ENCODE measurements at places on chromosomes 2 and 18.

- DNase-seq: no peak
These were observed 356.6 kb upstream of the SALL3 start for GRCh38 chr18:78622907-78623541.

- DNase-seq: no peak
These were observed 7.8 kb upstream of the RAB12 start for GRCh38 chr18:8601277-8602032.

- DNase-seq: no peak
These were observed 19.2 kb upstream of the PKDCC start for GRCh38 chr2:42028571-42029148.

DNA sequence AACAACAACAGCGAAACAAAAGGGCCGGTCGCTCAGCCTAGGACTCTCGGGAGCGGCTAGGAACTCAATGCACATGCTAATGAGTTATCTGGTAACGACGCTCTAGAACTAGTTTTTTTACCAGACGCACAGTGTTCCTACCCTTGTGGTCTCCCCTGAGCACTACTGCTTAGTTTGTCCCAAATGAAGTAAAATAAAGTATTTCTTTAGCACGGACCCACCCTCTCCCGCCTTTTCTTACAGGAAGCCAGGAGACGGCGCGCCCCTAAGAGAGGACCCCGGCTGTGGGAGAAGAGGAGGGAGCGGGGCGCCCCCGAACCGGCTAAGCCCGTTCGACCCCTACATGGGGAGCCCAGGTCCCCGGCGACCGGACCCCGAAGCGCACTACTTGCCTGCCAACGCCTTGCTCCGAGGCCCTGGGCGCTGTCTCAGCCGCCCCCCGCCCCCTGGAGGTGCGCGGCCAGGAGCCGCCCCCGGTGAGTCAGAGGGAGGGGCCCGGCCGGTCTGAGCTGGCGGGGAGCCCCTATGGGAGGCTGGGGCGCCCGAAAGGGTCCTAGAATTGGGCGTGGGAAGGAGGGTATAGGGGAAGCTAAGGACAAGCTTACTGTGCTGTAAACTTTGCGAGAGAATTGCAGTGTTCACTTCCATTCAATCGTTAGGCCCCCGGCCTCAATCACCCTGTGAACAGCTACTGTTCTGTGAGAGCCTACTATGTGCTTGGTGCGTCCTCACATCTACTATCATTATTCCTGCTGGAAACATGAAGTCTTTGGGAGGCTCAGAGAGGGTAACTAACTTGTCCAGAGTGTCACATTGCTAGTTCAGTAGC, 3.6 kb upstream of the CAPG start:
- DNase-seq: no peak

DNA sequence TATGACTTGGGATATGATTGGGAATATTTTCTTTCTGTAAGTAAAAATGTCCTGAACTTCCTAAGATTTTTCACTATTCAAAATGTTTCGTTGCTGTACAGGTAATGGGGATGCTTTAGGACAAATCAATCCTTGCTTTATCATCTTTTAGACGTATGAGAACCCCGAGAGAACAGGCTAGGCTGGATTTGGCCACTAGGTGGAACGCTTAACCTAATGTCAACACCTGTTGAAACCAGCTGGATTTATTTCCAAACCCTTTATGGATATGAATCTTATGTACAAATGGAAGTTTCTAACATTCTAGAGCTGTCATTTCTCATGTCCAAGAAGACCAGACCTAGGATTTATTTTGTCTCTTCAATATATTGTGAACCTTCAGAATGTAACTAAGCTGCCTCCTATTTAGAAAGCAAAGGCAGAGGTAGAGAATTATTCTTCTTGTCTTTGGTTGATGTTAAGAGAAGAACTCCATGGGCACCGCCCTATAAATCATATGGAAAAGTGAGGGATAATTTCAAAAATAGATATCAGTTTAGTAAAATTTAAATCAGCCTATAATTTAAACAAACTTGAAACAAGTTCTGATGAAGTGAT, 96.7 kb downstream of the PMAIP1 start:
- DNase-seq: no peak

- DNase-seq: no peak
These were observed 287.1 kb upstream of the ATP5MC3 start for GRCh38 chr2:175468431-175469098.

DNA sequence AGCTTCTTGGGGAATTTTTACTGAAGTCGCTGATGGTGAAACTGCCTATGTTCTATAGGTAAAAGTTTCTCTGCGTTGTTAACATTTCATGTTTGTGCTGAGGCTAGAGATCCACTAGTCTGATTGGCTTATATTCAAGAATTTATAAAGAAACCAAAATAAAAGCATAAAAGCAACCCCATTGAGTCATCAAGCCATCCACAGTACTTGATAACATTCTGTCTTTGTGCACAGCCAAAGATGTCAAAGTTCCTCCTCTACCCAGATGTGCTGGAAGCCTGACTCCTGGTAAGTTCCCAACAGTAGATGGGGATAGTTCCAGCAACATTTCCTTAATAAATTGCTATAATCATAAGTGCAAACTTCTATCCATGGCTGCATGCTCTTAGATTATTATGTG, 107.8 kb downstream of the TANC1 start:
- no peak for DNase-seq

- DNase-seq: no peak
These were observed at the start of gene OBSL1 for GRCh38 chr2:219571311-219572236. OBSL1 (minus strand) TSS chr2:219571539; CDS start chr2:219571232, 307 bp downstream.

- DNase-seq: no peak
These were observed 44.9 kb downstream of the DYSF start for GRCh38 chr2:71498261-71498701.

DNA sequence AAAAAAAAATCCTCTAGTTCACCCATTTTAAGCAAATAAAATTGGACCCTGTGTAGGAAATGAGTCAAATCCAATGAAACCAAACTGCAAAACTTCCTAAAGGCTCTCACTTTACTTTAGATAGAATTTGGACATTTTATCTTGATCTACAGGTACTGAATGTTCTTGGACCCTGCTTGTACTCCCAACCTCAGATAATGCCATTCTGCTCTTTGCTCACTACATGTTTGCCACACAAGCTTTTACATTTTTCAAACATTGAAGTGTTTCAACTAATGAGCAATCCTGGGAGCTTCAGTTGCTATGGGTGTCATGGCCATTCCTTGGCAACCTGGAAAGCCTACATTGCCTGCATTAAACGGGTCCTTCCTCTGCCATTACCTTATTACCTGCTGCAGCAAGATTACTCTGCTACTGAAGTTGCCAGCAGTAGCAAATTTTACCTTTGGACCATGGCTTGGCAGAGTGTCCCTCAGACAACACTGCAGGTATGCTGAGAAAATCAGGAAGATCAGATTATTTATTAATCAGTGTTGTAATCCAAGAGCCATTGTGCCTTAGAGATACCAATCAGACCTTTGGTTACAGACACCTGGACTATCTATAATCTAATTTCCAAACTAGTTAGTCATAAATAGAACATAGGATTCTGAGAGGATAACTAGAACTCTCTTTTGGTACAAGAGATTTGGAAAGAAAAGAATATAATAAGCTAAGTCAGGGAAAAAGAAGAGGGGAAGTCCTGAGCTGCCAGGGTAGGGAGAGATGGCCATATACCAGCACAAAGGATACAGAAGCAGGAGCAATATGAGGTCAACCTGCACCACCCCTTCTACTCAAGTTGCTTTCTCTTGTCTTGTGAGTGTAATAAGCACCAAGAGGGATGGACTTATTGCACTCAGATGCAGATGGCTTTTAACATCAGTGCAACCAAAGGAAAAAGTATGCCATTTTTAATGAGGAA, 293.3 kb upstream of the TFPI start:
- no peak for DNase-seq

DNA sequence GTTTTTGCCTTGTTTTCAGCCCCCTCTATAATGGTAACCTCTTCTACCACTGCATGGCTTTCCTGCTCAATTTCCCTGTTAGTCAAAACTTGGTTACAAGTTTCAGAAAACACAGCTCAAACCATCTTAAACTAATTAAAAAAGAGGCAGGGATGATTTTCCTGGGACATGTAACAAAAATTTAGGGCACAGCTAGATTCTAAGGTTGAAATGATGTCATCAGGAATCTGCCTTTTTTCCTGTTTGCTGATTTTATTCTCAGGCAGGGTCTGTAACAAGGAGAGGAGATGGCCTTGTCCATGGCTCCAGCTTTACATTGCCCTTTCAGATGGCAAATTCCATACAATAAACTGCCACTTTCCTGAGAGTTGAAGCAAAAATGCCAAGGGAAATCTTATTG, 157.9 kb upstream of the CREB1 start:
- DNase-seq: no peak

DNA sequence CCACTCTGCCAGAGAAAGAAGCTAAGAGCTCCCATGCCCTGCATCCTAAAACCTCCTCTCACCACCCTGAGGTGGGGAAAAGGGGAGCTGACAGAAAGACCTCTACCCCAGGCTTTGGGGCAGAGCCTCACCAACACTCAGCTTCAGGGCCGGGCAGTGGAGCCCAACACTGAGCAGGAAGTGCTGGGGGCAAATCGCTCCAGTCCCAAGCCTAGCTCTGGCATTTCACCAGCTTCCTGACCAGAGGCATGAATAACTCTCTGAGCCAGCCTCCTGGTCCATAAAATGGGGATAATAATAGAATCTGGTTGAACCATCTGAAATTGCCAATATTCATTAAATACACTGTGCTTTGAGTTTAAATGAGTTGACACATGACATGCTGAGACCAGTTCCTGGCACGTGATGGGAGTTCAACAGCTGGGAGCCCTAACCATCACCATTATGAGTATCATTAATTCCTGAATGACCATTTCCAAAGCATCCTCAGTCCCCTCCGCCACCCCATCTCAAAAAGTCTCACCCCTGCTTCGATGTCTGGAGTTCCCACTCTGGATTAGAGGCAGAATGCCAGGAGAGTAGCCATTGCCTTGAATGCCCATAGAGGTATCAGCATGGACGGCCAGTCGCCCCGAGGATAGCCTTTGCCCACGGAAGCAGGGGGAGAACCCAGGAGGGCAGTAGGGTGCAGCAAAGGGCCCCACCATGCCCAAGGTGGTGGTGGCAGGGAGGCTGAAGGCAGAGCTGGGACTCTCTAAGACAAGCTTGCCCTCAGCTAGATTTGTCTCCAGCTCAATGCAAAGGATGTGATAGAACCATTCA, 153.4 kb downstream of the TNS1 start:
- DNase-seq: no peak

- DNase-seq: no peak
These were observed 99.0 kb downstream of the NOL10 start for GRCh38 chr2:10590742-10591141.

- DNase-seq: no peak
These were observed 19.1 kb upstream of the VIT start for GRCh38 chr2:36677386-36677785.

DNA sequence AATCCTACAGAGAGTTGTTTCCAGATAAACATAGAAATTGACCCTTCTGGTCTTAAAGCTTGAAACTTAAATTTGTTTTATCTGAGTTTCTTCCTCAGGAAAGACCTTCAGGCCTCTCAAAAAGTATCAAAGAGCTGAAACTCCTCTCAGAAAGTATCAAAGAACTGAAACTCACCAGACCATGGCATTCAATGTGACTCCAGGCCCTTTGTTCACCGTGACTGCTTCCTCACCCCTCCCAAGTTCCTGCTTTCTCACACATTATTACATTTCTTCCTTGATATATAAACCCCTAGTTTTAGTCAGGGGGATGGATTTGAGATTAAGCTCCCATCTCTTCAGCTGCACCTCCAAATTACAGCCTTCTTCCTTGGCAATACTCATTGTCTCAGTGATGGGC, 6.0 kb downstream of the ANKMY1 start:
- DNase-seq: no peak

GRCh38 chr2:56502616-56503015, 318.8 kb downstream of the CCDC85A start:
- DNase-seq: no peak

GRCh38 chr18:63588909-63589308, 1.8 kb downstream of the SERPINB13 start:
- DNase-seq: no peak

- DNase-seq: no peak
These were observed 28.8 kb downstream of the ASAP2 start for GRCh38 chr2:9235147-9236044.

DNA sequence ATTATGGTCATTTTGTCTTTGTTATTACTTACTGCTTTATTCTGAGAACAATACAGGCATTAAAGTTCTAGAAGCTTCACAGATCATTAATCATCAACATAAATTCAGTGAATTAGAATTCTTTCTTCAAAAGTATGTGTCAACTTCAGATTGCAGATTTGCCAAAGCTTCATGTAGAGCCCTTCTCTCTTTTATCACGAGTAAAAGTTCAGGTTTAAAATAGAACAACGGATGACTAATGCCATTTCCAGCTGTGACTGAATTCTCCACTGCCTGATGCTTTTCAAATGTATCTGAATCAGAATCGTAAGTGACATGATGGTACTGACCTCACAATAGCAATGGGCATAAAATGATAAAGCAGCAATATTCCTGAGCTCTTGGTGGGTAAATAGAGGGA, 116.0 kb downstream of the ABCA12 start:
- no peak for DNase-seq

- no peak for DNase-seq
These were observed 2152.3 kb upstream of the PIK3C3 start for GRCh38 chr18:39802648-39803229.

- no peak for DNase-seq
These were observed 101.5 kb downstream of the AFF3 start for GRCh38 chr2:100040906-100041305.

DNA sequence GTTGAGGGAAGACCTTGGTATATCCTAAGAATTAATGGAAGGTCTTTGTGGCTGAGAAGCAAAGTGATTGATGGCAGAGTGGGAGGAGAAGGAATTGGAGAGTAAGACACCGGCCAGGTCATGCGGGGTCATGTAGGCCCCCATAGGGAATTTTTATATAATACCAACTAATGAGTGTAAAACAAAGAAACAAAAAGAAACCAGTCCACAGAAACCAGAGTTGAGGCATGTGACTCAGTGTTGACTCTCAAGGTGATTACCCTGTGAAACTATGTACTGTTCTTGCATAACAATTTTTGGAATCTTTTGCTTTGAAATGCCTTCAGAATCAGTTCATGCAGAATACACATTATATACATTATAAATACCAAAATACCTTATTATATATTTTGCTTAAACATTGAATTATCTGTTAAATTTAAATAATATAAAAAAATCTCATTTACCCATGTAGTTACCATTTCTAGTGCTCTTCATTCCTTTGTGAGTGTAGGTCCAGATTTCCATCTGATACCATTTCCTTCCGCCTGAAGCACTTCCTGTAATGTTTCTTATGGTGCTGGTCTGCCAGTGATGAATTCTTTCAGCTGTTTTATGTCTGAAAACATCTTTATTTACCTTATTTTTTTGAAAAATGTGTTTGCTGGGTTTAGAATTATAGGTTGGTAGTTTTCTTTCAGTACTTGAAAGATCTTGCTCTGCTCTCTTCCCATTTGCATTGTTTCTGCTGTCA, 8.6 kb downstream of the CLIP4 start:
- DNase-seq: no peak

DNA sequence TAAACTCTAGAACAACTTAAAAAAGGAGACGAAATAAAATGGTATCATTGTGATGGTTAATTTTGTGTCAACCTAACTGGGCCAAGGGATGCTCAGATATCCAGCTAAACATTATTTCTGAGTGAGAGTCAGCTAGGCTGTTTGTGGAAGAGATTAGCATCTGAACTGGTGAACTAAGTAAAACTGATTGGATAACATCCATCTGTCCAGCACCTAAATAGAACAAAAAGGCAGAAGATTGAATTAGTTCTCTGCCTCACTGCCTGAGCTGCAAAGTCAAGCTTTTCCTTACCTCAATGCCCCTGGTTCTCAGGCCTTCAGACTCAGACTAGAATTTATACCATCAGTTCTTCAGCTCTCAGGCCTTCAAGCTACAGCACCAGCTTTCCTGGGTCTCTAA, 30.0 kb downstream of the PPP3R1 start:
- DNase-seq: no peak

- no peak for DNase-seq
These were observed 60.0 kb downstream of the CEP192 start for GRCh38 chr18:13051159-13051558.

Measured in stimulated activated CD8-positive, alpha-beta memory T cell treated with anti-CD3 and anti-CD28 coated beads, Interleukin-4, amount 100 ng/mL, for 1 hour (primary cell).